ENCODE measurements at places on chromosomes 2 and 18.

DNA sequence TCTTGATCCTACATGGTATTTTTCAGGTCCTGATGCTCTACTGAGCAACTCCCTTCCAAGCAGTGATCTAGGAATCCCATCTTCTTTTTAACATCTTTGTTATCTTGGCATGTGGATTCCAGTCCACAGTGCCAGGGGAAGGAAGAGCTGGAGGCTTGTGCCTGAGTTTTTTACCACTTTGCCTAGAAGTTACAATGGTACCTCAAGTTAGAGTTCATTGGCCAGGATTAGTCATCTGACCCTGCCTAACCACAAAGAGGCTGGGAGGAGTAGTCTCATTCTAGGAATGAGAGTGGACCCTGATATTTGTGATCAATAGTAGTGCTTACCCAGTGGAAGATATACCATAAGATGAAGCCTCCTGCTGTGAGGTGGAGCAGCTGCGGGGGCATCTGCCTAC is 109.3 kb downstream of the ADCYAP1 start:
- H3K36me3 ChIP-seq: no peaks in the 10 kb centered on the region
- no peak overlapping the region for H3K4me3 ChIP-seq
- no peak for DNase-seq
- H3K4me1 ChIP-seq: no peaks in the 10 kb centered on the region

GRCh38 chr2:157903151-157903550 is 27.0 kb upstream of the ACVR1 start:
- peaks cover 37% of the 10 kb centered on the region for H3K4me1 ChIP-seq
- H3K4me3 ChIP-seq: no peak overlapping the region
- no peak for DNase-seq

GRCh38 chr2:165432234-165432966 is 37.1 kb upstream of the CSRNP3 start:
- H3K27me3 ChIP-seq: no peaks in the 10 kb centered on the region
- DNase-seq: no peak
- no peaks in the 10 kb centered on the region for H3K36me3 ChIP-seq
- no peak overlapping the region for H3K4me3 ChIP-seq
- no peak overlapping the region for H3K27ac ChIP-seq

DNA sequence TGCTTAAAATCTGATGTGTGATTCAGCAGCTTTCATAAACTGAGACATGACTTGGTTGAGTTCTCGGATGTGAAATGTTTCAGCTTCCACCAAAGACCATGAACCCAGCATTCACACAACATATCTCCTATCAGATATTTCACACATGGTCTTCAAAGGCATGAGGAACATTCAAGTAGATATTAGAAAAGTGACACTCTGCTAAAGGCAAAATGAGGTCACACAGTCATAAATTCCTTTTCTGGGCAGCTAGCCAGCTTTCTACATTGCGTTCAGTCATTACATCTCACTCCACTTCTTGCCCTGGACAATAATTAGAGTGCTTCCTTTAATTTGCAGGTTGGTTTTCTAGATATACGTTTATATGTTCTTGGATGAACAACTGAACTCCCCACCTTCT is 96.7 kb downstream of the GAREM1 start:
- H3K27me3 ChIP-seq: peaks cover 4% of the 10 kb centered on the region
- no peaks in the 10 kb centered on the region for H3K36me3 ChIP-seq
- no peak overlapping the region for H3K4me3 ChIP-seq
- DNase-seq: no peak
- H3K4me1 ChIP-seq: no peaks in the 10 kb centered on the region

GRCh38 chr2:170943596-170943995 is 14.5 kb downstream of the GORASP2 start:
- no peaks in the 10 kb centered on the region for H3K27me3 ChIP-seq
- H3K36me3 ChIP-seq: peaks cover 17% of the 10 kb centered on the region
- peaks cover 21% of the 10 kb centered on the region for H3K4me1 ChIP-seq
- H3K27ac ChIP-seq: no peak overlapping the region

- H3K27ac ChIP-seq: no peak overlapping the region
- no peak overlapping the region for H3K4me3 ChIP-seq
- no peak for DNase-seq
- peaks cover 7% of the 10 kb centered on the region for H3K4me1 ChIP-seq
- no peaks in the 10 kb centered on the region for H3K36me3 ChIP-seq
These were observed 75.6 kb downstream of the DCDC2C start for GRCh38 chr2:3778851-3779495.

GRCh38 chr18:14781671-14782070 is 33.7 kb downstream of the ANKRD30B start:
- no peak overlapping the region for H3K27ac ChIP-seq
- no peaks in the 10 kb centered on the region for H3K36me3 ChIP-seq
- H3K4me1 ChIP-seq: no peaks in the 10 kb centered on the region
- no peak overlapping the region for H3K4me3 ChIP-seq
- no peak for DNase-seq

DNA sequence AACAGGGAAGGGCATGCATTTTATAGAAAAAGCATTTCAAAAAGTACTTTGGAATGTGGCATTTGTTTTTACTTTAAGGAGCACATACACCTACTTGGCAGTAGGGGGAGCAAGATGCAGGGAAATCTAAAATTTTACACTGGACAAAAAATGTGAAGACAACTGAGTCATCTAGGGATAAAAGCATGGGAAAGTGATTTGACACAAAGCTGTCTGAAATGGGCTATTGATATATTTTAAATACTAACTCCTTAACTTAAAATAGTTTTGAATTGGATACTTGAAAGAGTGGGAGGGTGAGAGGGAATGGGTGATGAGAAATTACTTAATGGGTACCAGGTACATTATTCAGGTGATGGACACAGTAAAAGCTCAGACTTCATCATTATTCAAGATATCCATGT is 15.8 kb downstream of the TMEM200C start:
- DNase-seq: no peak
- H3K27me3 ChIP-seq: peaks cover 7% of the 10 kb centered on the region
- no peaks in the 10 kb centered on the region for H3K4me1 ChIP-seq
- H3K27ac ChIP-seq: no peak overlapping the region

DNA sequence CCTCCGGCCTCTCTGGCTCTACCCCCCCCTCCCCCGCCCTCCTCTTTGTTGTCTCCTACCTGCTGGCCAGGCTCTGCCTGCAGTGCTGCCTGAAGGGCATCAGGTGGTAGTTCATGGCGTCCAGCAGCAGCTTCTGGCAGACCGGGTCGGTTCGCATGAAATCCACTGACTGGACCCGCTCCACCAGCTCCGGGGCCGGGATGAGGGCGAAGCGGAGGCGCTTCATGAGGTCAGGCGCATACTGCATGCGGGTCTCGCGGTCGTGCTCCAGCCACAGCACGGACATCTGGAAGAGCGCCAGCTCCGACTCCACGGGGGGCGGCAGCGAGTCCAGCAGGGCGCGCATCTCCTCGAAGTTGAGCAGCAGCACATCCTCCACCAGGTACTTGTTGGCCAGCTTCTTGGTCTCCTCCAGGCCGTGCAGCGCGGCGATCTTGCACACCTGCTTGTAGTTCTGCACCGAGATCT is 3.2 kb downstream of the KLHL14 start:
- no peaks in the 10 kb centered on the region for H3K4me1 ChIP-seq
- peaks cover 49% of the 10 kb centered on the region for H3K27me3 ChIP-seq
- DNase-seq: no peak

- H3K27me3 ChIP-seq: peaks cover 6% of the 10 kb centered on the region
- peaks cover 7% of the 10 kb centered on the region for H3K4me1 ChIP-seq
- H3K27ac ChIP-seq: no peak overlapping the region
- DNase-seq: no peak
These were observed 179.5 kb downstream of the SMAD2 start for GRCh38 chr18:47750889-47751423.

DNA sequence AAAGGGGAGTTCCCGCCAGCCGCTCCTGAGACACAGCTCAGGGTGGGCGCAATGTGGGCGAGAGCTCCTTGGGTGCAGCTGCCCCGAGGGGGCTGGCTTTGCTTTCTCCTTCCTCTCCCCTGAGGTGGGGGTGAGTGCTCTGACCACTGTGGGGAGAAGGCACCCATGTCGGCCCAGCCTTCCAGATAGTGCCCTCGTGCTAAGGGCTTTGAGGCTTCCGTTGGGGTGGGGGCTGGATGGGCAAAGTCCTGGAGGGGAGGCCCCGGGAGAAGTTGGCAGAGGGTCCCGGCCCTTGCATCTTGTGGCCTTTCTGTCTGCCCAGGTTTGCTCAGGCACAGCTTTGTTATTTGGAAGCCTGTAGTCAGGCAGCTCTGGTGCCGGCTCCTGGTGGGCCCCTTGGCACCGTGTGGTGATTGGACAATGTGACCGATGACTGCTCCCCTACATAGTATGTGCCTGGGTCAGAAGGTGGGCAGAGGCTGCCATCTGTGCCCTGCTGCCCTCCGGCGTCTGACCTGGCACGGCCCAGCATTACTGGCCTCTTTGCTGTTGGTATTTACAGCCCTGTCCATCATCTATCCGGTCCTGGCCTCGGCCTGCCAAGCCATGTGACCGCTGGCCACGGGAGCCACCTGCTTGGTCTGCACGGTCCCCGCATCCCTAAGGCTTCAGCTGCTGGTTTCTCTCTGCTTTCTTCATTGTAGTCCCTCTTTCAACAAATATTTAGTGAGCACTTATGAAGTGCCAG is 50.8 kb downstream of the TWIST2 start:
- no peak overlapping the region for H3K4me3 ChIP-seq
- no peak for DNase-seq
- H3K4me1 ChIP-seq: no peaks in the 10 kb centered on the region

DNA sequence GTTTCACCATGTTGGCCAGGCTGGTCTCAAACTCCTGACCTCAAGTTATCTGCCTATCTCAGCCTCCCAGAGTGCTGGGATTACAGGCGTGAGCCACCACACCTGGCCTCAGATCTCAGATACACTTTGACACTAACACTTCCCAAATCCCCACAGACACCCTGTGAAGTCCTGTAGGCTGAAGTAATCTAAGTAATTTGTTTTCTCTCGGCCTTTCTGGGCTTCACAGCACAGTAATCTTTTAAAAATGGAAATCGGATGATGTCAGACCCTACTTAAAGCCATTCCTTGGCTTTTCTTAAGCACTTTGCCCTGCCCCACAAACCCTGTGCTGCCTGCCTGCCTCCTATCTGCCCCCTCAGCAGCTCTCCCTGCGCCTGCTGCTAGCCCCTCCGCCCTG is 16.2 kb downstream of the ATIC start:
- DNase-seq: no peak
- no peak overlapping the region for H3K4me3 ChIP-seq
- peaks cover 15% of the 10 kb centered on the region for H3K4me1 ChIP-seq
- H3K27ac ChIP-seq: no peak overlapping the region
- peaks cover 64% of the 10 kb centered on the region for H3K36me3 ChIP-seq

DNA sequence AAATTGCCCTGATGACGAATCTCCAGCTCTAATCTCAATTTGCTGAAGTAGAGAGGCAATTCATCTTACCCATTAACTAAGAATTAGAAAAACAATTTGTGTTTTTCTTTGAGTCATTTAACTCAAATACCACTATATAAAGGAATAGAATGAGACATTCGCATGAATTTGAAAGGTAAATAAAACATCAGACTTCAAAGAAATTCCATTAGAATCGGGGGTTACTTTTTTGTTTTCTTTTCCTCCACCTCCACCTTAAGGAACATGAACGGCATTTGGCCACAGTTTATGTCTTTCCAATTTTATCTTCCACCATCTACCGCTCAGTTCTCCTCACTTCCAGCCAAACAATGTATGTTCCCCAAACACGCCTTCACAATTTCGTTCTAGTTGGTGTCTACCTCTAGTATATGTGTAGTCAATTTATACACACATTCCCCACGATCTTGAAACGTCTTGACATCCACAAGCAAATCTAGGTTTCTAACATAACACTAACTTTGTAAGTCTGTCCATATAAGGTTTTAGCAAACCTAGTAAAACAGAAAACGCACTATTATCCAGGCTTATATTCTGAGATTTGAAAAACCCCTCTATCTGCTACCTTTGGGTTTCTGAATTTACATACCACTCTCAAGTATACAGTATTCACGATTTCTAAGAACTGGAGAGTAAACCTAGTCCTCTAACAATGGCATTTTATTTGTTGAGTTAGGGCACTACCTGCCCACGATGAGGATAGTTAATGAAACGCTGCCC is 1.2 kb upstream of the SMCHD1 start:
- H3K4me1 ChIP-seq: peaks cover 33% of the 10 kb centered on the region
- DNase-seq: no peak
- peaks cover 4% of the 10 kb centered on the region for H3K27me3 ChIP-seq
- H3K4me3 ChIP-seq: peak overlapping the region; percentile 91

- DNase-seq: no peak
- H3K4me1 ChIP-seq: peaks cover 18% of the 10 kb centered on the region
- peak overlapping the region; percentile 94 for H3K27ac ChIP-seq
- H3K27me3 ChIP-seq: peaks cover 3% of the 10 kb centered on the region
- peak overlapping the region; percentile 77 for H3K4me3 ChIP-seq
- H3K36me3 ChIP-seq: peaks cover 14% of the 10 kb centered on the region
These were observed 1374.9 kb upstream of the CELF4 start for GRCh38 chr18:38940475-38940862.

GRCh38 chr2:48247206-48247605 is 282.7 kb upstream of the STON1 start:
- H3K27me3 ChIP-seq: no peaks in the 10 kb centered on the region
- no peak overlapping the region for H3K27ac ChIP-seq
- no peak for DNase-seq
- H3K4me1 ChIP-seq: peaks cover 5% of the 10 kb centered on the region
- H3K4me3 ChIP-seq: no peak overlapping the region

GRCh38 chr2:99543247-99543646 is 53.4 kb upstream of the REV1 start:
- no peak for DNase-seq
- H3K27ac ChIP-seq: no peak overlapping the region
- no peaks in the 10 kb centered on the region for H3K4me1 ChIP-seq
- H3K27me3 ChIP-seq: peaks cover 6% of the 10 kb centered on the region
- no peaks in the 10 kb centered on the region for H3K36me3 ChIP-seq

DNA sequence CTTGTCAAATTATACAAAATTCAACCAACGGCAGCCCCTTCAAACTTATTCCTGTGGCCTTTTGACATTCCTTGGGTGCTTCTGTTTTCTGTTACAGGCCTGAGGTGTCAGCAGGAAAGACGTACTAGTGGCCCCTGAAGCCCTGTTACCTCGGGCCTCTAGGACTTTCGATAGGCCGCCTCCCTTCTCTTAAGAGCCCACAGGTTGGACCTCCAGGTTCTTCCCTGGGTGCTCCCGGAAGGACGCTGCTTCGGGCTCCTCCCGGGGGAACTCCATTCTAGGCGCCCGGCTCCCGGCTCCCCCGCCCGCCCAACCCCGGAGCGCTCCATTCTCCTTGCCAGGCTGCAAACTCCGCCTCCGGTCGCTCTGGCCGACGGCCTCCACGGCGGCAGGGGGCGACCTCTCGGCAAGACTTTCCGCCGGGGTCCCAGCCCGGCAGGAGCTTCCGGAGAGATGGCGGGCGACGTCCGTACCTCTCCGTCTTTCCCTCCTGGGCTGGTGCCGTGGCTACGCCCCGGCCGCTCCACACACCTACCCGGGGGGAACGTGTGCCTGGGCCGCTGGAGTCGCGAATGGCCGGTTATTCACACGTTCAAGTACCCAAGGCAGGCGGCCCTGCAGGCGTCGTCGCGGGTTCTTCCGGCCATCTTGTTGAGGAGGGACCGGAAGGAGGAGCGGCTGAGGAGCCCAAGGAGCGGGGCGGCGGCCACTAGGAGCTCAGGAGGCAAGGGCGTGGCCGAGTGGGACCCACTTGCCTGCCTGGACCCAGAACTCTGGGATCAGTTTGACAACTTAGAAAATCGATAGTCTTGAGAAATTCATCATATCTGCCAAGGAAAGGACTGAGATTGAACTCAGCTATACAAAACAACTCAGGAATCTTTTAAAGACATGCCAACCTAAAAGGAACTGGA is 27.5 kb downstream of the BOLA3 start:
- peak overlapping the region; percentile 91 for H3K27ac ChIP-seq
- peak overlapping the region; percentile 85 for H3K4me3 ChIP-seq
- H3K4me1 ChIP-seq: peaks cover 8% of the 10 kb centered on the region
- H3K36me3 ChIP-seq: peaks cover 15% of the 10 kb centered on the region
